CD4-positive, alpha-beta T cell treated with Interleukin-12 subunit alpha and Interleukin-12 subunit beta, for 1 hour (primary cell): ENCODE measurements at places on chromosomes 1 and 21.

DNA sequence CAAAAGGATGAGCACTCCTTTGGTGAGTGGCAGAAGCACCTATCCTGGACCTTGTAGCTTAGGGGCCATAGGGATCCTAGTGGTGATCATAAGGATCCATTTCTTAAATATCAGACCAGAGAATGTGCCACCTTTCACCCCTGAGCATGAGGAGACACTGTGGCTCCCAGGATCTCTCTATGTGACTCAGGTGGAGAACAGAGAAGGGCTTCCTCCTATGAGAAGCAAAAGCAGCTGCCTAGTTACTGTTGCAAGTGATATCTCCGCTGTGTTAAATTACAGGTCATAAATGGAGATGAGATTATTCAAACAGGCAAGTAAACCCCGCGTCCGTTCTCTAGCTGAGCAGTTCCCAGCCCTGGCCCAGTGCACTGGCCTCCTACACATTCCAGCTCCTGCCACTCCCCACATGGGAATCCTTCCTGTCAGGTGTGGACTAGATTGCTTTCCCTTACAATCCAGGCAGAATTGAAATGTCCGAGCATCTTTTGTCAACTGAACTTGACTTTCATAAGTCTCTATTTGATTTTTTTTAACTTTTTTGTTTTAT is 26.3 kb downstream of the CLEC20A start:
- DNase-seq: no peak

- DNase-seq: peak; percentile 41
These were observed 816 bp downstream of the IL6R start for GRCh38 chr1:154405747-154406571.

DNA sequence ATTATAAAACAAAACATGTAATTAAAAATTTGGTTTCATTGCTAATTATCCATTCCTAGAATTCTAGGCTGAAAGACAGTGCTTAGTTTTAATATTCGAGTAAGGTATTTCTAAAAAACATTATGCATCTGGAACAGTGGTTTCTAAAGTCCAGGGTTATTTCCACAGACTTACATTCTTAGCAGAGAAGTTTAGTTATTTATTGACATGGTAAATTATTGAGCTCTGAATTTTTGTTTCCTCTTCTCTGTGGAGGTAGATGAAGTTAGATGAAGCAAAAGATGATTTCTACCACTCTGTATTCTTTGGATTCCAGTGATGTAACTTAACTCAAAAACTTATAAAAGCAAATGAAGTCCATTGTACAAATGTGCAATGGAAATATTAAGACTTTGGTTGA is 709.4 kb downstream of the MRPL39 start:
- no peak for DNase-seq

DNA sequence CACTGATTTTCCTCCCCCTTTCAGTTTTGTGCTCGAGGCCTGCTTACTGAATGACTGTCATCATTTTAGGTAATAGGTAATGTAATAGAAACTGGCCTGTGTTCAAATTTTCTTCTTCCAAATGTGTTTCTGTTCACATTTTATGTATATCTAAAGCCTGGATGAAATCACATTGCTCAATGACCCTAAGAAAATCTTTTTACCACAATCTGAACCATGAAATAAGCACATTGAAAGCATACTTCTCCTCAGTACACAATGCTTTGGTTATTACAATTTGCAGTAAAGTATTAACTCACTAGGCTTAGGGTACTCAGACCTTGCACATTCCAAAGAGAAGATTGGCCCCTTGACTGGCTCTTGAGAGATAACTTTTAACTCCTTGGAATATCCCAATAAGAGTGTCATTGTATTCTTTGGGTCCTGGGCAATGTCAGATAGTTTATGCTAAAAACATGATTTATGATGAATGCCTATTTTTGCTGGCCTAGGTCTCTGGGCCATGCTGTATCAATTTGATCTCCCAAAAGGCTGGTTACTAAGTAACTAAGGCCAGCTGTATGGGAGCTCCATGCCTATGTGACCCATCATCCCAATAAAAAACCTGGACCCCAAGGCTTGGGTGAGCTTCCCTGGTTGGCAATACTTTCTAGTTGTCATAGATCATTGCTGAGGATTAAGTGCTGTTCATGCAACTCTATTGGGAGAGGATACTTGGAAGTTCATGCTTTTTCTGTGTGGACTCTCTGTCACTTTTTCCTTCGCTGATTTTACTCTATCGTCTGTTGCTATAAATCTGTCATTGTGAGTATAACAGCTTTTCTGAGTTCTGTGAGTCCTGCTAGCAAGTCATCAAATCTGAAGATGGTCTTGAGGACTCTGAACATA is 293.9 kb downstream of the GRIK1 start:
- no peak for DNase-seq

GRCh38 chr1:82042306-82043060 is 241.7 kb downstream of the ADGRL2 start:
- DNase-seq: no peak

GRCh38 chr1:212610575-212610967 is 2.0 kb downstream of the ATF3 start:
- DNase-seq: no peak

GRCh38 chr1:24903560-24903954 is 26.5 kb downstream of the RUNX3 start:
- no peak for DNase-seq

GRCh38 chr1:12180315-12180714 is 13.5 kb downstream of the TNFRSF1B start:
- DNase-seq: no peak

GRCh38 chr1:37392051-37392450 is 82.3 kb upstream of the ZC3H12A start:
- no peak for DNase-seq

GRCh38 chr1:13228343-13228781 is 2.4 kb upstream of the PRAMEF18 start:
- DNase-seq: peak; percentile 20

- peak; percentile 27 for DNase-seq
These were observed 90.5 kb downstream of the EDEM3 start for GRCh38 chr1:184664042-184664660.

- no peak for DNase-seq
These were observed 33.4 kb downstream of the CAPN2 start for GRCh38 chr1:223745731-223746130.

- no peak for DNase-seq
These were observed 6.5 kb upstream of the ZZZ3 start for GRCh38 chr1:77688939-77689338.

- peak; percentile 27 for DNase-seq
These were observed 1.1 kb downstream of the EFNA3 start for GRCh38 chr1:155079487-155080311.

- no peak for DNase-seq
These were observed 66.1 kb downstream of the SKI start for GRCh38 chr1:2294033-2294724.

- DNase-seq: no peak
These were observed 9.3 kb downstream of the ETS2 start for GRCh38 chr21:38815060-38815405.

DNA sequence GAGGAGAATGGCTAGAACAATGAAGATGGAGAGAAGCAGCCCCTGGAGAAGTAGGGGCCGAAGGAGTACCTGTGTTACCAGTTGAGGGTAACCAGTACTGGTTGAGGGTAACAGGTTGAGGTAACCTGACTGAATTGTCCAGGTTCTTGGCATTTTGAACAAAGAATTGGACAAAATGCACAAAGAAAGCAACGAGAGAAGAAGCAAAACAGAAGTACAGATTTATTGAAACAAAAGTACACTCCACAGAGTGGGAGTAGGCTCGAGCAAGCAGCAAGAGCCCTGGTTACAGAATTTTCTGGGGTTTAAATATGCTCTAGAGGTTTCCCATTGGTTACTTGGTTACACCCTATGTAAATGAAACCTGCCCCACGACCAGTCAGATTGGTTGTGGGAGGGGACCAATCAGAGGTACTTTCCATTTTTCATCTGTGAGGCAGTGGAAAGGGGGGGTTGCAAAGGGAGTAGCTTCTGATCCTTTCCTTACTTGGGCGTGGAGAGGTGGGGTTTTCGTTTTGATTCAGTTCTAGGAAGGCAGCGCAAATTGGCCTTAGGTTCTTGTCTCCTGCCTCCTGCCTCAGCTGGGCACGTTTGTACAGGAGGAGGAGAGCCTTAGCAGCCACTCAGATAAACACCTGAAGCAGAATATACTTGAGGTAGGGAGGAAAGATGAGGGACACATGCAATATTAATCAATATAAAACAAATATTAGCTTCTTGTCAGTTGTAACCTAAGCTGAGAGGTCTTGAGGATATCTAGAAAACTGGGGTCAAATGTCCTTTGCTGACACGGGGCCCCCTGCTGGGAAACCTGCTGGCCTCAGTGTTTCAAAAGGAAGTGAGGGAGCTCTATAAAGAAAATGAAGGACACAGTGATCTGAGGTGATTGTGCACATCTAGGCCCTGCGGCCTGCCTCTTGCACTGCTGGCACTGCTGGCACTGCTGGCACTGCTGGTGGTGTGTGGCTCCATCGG is 14.3 kb upstream of the LSM10 start:
- DNase-seq: peak; percentile 60

- DNase-seq: no peak
These were observed 17.8 kb downstream of the KIF2C start for GRCh38 chr1:44757420-44757819.

DNA sequence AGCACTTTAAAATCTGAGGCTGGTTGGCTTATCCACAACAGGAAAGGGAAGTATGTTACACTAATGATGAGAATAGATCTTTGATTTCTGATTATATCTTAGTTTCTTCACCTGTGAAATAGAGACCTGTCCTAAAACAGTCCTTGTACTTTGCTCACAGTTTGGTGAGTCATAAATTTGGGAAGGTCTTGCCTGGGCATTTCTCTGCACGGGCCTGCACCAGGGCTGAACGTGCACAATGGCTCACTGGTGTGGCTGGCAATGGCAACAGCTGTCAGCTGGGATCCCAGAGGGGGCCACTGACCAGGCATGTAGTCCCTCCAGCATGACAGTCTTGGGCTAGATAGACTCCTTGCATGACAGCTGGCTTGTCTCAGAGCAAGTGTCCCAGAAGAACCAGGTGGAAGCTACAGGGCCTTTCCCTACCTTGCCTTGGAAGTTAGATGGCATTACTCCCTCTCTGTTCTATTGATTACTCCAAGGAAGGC is 367.4 kb downstream of the DISC1 start:
- no peak for DNase-seq

DNA sequence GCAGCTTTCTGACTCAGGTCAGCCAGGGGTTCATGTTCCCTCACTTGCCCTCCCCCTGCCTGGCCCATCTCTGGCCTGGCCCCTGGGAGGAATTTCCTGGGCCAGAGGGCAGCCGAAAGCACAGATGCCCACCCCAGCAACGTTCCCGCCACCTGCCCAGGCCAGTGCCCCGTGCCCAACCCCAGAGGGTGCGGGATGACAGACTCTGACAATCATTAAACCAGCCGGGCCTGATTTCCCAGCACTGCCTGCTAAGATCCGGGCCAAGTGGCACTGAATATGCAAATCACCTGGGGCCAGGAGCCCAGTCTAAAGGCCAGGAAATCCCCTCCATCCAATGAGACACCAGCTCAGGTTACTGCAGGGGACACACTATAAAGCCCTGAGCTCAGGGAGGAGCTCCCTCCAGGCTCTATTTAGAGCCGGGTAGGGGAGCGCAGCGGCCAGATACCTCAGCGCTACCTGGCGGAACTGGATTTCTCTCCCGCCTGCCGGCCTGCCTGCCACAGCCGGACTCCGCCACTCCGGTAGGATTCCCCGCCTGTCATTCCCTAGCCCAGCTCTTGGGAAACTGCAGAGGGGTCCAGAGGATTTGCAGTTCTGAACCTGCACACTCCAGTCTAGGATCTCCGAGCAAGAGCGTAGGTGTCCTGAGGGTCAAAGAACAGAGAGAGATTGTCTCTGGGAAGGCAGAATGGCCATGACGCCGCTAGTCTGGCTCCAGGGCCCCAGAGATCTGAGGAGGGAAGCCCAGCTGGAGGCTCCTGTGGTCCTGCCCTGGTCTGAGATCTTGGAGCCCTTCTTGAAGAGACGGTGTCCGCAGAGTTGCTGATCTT is at the start of gene ELF3:
Gene ELF3 (plus strand): TSS at position 408 of the 836 bp plus-strand sequence. CDS start 550 bp downstream, outside the sequence.
- DNase-seq: no peak

- no peak for DNase-seq
These were observed 14.6 kb downstream of the MAEL start for GRCh38 chr1:167003711-167004110.

DNA sequence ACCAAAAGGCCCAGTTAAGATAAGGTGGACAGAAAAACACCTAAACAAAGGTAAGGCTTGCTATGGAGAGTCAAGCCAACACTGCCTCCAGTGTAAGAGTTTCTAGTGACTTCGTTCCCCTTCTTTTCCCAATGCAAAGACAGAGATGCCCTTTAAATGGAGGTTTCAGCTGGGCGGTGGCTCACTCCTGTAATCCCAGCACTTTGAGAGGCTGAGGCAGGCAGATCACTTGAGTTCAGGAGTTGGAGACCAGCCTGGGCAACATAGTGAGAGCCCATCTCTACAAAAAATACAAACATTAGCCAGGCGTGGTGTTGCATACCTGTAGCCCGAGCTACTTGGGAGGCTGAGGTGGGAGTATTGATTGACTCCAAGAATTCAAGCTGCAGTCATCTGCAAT is 24.0 kb upstream of the COL6A1 start:
- no peak for DNase-seq

GRCh38 chr1:182143825-182144645 is 82.5 kb upstream of the ZNF648 start:
- DNase-seq: no peak

DNA sequence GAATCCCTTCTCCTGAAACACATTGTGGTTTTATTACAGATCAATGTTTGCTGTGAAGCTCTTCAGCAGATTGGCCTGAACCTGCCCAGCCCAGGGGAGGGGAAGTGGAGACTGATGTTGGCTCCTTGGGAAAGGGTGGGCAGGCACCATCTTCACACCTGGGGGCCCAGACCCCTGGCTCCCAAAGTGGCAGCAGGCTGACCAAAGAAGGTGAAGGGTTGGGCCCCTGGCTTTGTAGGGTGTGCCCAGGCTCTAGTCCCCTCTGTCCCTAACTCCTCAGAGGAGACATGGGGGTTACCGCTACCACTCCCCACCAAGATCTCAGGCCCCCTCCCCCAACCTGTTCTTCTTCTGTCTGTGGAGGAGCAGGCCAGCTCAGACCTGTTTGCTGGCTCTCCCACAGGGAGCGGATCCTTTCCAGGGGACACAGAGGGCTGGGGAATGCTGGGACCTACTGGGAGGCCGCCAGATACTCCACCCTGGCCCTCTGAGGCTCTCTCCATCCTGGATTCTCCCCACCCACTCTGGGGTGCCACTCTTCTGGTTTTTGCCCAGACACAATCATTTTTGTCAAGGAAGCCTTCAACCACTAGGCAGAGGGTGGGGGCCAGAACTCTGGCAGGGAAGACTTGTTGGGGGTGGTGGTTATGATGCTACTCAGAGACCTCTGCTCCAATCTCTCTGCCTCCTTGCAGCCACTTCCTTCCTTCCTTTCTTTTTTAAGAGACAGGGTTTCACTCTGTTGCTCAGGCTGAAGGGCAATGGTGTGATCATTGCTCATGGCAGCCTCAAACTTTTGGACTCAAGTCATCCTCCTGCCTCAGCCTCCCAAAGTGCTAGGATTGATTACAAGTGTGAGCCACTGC is 5.0 kb upstream of the EFNA3 start:
- DNase-seq: no peak

DNA sequence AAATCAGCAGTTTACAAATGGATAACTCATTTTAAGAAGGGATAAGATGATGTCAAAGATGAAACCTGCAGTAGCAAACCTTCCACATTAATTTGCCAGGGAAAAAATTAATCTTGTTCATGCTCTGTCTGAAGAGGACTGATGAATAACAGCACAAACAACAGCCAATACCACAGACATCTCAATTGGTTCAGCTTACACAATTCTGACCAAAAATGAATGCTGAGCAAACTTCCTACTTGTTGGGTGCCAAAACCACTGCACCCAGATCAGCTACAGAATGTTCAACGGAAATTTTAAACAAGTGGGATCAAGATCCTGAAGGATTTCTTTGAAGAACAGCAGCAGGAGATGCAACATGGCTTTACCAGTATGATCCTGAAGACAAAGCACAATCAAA is 98.3 kb downstream of the COQ8A start:
- no peak for DNase-seq
